Kidney epithelial cell (primary cell): ENCODE measurements at places on chromosomes 4 and X.

DNA sequence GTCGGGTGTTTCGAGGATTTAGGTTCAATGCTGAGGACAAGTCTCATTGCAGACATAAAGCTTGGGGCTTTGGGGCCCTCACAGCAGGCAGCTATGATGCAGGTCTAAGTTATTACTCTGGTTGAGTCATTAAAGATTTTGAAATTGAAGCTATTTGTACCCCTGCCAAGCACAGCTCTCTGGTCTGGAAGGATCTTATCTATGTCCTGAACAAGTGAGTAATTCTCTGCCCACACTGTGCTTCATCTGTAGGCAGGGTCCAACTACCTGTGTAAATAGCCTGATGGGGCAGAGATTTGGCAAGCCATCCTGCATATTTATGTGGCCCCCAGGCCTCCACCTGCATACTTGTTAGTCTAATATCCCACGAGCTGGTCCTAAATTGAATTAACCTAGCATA, 41.4 kb upstream of the MAGEA4 start:
- DNase-seq: peak; percentile 42

DNA sequence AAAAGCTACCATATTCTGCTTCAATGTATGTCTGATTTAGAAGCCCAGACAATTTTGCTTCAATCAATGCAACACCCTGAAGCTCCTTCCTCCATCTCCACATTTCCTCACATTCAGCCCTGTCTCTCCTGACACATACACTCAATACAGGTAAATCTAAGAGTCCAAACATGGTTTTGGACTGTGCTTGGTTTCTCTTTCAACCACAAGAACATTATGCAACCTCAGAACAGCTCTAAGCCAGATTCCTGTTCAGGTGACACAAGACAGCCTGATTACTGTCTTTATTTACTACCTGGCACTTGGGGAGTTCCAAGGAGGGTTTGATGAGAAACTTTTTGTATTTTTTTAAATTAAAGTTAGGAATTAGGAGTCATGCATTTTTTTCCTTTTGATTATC, 307.5 kb upstream of the SLIT2 start:
- no peak for DNase-seq

DNA sequence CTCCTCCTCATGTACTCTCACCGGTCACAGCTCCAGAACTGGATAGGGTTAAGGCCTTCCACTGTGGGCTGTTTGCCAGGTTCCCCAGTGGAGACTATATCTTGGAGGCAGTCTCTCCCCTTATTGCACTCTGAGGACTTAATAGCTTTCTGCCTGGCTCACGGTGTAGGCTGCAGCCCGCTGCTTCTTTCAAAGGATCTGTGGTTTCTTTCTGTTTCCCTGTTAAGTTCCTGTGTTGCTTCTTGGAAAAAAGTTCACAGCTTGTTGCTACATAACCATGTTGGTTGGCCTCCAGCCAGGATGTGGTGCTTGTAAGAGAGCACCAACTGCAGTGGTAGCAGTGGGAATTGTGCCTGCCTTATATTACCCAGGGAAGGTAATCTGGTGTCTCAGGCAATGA, 24.9 kb upstream of the ZDHHC15 start:
- DNase-seq: no peak

DNA sequence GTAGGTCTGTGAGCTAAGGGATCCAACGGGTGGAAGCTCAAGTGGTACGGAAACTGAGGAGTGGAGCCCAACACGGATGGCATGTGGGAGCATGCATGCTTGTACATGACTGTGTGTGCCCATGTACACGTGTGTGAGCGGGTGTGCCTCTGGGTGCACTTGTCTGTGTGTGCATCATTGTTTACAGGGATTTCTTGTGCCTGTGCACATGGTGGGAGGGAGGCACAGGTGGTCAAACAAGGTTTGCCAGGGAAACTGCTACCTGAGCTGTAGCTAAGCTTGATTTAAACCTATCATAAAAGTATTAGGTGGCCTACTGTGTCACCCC, 122.5 kb upstream of the MAMLD1 start:
- no peak for DNase-seq

DNA sequence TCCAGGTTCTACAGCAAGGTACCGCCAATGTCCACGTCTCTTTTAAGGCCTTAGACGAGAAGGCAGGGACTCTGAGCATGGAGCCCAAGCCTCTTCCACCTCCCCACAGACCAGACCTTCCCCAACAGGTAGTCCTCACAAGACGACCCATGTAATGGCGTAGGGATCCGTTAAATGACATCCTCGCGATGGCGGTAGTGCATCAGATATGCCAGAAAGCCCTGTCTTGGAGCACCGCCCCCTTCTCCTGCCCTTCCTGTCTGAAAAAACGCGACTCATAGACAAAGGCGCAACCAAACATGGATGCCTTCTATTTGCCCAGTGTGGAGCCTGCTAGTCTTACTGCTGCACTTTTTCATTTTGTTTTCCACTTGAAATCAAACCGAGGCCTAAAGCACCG, 185.4 kb downstream of the OR13H1 start:
- no peak for DNase-seq

DNA sequence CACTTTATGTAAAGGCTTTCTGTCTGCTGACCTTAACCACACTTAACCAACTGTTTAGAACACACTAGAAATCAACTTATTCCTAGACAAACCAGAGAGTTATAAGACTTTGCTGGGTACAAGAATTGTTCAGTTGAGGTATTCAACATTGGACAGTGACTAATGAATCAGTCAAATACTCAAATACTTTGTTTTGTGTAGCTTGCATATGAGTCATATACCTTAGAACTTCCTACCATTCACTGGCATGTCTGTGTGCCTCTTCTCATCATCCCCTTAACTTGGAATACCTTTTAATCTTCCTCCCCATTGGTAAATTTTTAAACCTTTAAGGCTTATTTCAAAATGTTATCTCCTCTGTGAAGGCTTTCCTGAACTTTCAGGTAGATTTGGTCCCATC, 708.8 kb upstream of the GRIA3 start:
- peak; percentile 1 for DNase-seq

DNA sequence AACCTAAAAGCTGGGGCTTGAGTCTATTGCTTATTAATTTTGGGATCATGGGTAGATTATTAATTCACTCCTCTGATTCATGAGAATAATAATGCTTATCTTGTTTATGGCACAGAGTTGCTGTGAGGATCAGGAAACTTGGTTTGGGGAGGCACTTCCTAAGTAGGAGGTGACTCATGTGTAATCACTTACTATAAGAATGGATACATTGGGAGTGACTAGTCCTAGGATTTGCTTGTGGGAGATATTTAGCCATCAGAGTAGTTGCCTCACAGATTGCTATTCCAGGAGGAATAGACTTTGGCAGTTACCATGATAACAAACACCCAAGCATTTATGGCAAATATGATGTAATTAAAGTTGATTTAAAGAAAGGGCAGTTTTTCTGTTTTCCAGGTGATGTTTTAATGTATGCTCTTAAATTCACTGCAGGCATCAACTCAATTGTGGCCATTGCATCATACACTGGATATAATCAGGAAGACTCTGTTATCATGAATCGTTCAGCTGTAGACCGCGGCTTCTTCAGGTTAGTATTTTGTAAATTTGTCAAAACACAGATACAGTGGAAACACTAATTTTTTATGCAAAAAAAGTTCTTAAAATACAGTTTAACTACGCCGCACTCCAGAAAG, 41.9 kb downstream of the POLR2B start:
- DNase-seq: peak; percentile 54

DNA sequence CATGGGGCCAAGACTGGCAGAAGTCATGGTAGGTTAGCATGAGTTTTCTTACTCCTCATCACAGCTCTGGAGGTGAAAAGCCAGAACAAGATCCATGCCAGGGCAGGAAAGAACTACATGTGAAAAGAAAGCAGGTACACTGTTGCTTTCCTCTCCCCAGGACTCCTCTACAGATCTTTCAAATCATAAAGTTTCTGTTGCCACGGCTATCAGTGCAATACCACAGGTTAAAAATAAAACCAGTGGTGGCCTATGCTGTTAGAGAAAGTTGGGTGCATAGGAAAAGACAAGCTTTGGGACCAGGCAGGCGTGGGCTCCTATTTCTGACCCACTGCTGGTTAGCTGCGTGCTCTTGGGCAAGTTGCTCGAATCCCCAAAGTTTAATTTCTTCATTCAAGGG, 81.4 kb downstream of the SH3RF1 start:
- DNase-seq: no peak

DNA sequence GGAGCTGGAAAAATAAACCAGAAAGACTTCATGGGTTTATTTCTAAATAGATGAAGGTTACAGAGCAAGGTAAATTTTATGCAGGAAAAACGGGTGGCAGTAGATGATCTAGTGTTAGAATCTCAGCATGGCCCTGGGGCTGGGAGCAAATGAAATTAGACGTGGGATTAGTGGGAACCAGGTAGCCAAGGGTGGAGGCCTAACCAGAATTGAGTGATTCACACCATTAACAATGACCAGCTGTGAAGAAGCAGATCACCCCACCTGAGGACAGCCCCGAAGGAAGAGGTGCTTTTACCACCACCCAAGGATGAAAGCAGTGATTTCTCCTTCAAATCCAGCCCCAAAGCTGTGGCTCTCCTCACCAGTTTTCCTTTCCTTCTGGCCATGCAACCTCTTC, 20.8 kb upstream of the ACSL1 start:
- no peak for DNase-seq

- DNase-seq: no peak
These were observed 6.4 kb downstream of the ADH5 start for GRCh38 chr4:99082192-99082591.
